Stimulated activated CD8-positive, alpha-beta memory T cell treated with anti-CD3 and anti-CD28 coated beads, Interleukin-7, amount 100 ng/mL, for 1 hour (primary cell): ENCODE measurements at places on chromosomes 1 and 21.

GRCh38 chr1:147752511-147752910, 7.9 kb downstream of the GJA5 start:
- DNase-seq, result no peak

DNA sequence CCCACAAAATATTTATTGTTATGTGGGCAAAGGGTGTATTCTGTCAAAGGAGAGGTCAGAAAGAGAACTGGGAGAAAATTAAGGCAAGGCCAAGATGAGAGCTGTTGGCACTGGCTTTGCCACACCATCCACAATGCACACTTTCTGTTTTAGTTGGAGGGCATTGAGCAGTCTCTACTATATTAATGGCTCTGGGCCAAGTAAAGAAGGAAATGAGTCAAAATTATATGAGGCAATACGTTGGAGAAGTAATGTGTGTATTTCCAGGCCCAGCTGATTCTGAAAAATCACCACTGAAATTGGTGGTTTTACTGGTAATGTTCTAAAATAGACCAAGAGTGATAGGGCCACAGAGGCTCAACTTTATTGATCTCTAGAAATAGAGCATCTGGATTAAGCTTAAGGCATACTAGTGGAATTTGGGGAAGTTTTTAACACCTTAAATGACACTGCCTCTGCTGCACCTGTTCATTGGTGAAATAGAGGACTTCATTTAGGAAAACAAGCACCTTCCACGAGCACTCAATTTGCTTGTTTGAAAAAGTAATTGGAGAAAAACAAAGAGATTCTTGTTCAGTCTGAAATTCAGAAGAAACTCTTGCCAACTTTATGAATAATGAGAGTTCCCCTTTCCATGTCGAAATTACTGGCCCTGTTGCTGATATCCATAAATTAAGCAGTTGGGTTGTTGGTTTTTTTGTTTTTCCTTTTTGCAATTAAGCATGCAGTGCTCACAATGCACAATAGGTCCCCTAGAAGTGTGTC, 424.9 kb downstream of the ADGRL2 start:
- DNase-seq, result no peak

DNA sequence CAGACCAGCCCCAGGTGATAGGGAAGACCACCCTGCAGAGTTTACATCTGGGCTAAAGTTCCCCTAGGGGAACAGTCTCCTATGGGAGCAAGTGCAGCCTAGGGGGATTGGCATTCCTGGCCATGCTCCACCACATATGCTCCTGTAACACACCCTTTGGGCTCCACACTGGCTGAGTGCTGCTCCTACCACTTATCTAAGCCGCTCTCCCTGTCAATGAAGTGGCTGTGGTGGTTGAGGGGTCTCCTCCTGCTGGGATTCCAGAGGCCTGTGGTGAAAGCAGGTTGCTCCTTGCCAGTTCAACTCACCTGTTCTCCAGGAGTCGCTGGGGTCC, 51.1 kb downstream of the COL24A1 start:
- DNase-seq, result no peak

GRCh38 chr1:156072251-156072650, 10.0 kb downstream of the MEX3A start:
- DNase-seq, result no peak

DNA sequence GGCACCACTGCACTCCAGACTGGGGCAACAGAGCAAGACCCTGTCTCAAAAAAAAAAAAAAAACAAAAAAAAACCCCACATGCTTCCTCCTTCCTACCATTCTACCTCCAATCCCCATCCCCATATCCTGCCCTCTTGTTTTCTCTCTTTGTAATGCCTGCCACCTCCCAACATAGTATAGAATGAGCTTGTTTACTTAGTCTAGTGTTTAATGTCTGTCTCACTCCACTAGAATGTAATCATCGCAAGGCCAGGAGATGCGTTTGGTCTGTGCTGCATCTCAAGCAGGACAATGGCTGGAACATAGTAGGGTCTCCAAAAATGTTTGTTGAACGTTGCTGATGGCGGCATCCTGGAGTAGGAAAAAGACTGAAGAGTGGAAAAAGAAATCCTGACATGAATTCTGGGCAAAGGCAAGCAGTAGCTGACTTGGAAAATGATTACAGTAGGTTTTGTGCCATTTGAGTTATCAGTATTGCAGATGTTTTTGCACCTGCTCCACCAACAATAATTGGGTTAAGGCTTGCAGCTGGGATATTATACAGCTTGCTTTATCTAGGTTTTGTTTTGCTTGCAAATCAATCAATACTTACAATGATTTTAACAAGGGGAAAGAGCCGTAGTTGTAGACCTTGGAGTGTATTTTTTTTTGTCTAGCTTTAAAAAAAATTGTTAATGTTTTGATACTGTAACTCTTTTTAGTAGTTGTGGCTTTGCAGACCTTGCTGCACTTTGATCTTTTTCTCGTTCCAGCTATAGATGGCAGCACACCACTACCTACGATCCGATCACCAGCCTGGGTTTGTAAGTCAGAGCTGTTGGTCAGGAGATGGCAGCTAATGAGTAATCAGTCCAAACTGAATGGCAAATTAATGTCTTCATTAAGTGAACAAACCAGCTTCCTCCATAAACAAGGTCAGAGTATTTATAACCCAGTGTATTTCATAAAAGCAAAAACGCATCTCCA, 62.4 kb downstream of the BACH1 start:
- DNase-seq, result no peak

DNA sequence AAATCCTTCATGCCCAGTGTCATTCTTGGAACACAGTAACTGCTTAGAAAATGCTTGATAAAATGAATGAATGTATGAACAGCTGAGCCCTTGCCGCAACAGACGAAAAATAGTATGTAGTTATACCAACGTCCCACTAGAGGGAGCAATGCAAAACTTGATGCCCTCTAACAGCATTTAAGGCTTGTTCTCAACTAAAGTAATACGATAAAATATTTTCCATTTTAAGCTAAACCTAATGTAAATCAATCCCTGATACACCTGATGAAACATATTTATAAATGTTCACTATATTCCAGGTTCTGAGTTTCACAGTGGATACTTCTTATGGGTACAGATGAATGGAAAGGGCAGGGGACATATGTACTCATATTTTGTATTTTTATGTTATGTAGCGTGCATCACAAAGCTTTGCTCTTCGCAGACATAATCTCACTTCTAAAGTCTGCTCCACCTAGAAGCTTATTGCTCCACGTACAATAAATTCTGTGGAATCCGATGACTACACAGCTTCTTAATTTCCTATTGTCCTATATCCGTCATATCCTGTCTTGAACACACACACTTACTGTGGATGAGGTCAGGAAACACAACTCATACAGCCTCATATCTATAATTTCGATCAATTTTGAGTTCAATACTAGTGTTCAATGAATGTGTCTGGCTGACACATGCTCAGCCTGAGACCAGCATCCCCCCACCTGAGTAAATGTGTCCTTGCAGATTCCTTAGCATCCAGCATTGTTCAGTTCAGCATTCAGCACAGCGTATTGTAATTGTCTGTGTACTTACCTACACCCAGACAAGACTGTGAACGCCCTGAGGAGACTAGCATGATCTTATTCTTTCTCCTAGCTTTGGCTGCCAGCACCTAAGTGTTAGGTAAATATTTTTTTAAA, 4.4 kb upstream of the UTP25 start:
- DNase-seq, result no peak

DNA sequence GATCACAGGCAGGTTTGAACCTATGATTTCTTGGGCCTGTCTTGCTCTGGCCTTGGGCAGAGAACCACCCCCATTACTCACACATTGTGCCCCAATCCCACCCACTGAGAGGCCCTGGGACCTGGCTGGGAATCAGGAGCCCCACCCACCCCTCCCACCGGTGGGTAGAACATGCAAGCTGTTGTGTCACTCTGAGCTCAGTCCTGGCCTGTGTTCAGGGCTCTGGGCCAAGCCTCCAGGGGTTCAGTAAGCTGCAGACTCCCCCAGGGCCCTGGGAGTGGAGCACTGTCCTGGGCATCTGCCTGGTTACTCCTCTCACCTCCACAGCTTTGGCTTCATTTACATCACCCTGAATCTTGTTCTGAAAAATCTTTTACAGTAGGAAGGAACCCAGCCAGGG, 270.5 kb downstream of the RRAGC start:
- DNase-seq, result no peak

GRCh38 chr1:6923955-6924881, 139.0 kb downstream of the CAMTA1 start:
- DNase-seq, result no peak

DNA sequence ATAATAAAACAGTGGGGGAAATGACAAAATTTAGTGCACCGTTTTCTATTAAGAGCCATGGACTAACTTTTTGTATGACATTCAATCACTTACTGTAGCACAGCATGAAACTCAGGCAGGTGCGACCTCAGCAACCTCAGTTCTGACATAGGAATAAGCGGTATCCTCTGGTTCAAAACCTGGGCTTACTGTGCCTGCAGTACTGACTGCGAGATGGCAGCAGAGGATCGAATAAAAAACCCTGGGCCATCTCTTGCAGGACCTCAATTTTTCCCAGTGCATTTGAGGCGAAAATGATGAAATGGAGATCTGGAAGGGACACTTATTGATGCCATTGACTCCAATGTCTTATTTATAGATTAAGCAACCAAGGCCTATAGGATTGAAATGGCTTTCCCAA, 214.7 kb downstream of the ADGRL2 start:
- no peak for DNase-seq

- no peak for DNase-seq
Measured at GRCh38 chr1:16393570-16394521, 26.8 kb downstream of the SZRD1 start.

- DNase-seq, result no peak
Measured at GRCh38 chr1:180154003-180154324, 705 bp upstream of the QSOX1 start.

DNA sequence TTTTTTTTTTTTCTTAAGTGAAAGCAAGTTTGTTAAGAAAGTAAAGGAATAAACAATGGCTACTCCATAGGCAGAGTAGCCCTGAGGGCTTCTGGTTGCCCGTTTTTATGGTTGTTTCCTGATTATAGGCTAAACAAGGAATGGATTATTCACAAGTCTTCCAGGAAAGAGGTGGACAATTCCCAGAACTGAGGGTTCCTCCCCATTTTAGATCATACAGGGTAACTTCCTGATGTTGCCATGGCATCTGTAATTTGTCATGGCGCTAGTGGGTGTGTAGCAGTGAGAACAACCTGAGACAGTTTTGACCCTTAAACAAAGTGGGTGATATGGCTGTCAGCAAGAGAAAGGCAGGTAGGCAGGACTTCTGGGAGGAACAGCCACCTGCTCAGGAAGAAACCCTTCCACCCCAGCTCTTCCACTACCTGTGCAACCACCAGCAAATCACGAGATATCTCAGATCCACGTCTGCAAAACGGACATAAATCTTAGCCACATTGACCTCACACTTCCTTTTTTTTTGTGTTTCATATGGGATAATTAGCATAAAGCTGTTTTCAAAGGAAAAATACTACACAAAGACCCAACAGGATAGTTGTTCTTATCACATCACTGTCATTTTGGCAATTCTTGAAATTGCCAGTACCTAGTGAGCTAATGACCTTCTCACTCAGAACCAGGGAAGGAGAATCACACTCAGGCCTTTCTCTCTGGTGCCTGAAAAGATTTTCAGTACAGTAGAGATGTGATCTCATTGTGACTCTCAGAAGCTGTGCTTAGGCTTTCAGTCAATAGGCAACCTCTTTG, 34.8 kb upstream of the DUSP10 start:
- no peak for DNase-seq

DNA sequence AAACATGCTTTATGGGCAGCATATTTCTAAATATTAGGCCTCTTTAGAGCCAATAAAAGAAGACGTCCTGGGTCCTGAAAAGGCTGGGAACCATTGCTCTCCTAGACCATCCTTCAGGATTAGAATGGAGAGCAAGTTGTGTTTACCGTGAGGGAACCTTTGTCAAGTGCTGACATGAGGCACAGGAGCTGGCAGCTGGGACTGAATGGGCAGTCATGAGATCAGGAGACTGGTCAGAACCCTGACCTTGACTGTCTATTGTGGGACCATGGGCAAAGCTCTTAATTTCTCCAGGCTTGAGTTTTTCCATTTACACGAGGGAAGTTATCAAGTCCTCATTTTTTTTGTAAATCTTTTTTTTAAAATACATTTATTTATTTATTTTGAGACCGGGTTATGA, 5.2 kb downstream of the PFKFB2 start:
- DNase-seq, result no peak
